ENCODE measurements at places on chromosomes 11 and 22.

- no peak for DNase-seq
Measured at GRCh38 chr11:82907371-82907770, 5.8 kb downstream of the DDIAS start.

DNA sequence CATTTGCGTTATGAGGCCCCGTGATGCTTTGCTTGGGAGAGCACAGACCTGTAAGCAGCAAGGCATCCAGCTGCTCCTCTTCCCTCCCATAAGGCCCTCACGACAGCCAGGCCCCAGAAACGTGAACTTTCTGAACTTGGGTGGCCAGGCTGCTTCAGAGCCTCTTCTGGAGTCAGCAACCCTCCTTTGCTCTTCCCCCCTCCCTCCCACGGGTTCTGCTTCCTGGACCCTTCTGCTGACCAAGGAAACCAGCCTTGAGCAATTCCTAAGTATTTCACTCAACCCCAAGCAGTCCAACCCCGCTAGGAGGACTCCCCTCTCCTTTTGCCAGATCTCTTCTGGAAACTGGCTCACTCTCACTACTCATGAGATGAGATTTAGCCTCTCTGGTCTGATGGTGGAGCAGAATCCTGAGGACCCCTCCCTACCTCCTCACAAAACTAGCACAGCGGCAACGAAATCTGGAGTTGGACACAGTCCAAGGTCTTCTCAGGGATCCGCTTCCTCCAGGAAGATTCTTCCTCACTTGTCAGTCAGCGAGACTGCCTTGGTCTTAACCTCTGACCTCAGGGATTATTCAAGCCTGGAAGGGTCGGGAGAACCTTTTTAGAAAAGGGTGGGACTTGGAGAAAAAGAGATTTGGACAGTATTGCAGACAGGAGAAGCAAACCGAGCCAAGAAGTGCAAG is 86.2 kb downstream of the UBASH3B start:
- no peak for DNase-seq

DNA sequence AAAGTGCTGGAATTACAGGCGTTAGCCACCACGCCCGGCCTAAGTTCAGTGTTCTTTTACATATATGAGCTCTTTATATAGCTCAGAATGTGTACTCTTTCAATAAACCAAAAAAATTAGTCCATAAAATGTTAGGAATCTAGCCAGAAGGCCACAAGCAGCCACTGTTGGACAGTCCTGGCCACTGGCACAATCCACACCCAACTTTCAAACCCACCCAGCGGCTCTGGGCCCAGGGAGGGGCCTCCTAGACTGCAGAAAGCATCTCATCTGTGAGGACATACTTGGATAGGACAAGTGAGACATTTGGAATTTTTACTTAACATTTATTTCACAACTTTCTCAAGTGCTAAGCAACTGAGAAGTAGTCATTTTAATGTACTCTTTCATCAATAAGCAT is 6.4 kb downstream of the PACSIN2 start:
- DNase-seq: no peak

GRCh38 chr11:533586-534395 is 1.6 kb downstream of the HRAS start:
- DNase-seq: no peak

DNA sequence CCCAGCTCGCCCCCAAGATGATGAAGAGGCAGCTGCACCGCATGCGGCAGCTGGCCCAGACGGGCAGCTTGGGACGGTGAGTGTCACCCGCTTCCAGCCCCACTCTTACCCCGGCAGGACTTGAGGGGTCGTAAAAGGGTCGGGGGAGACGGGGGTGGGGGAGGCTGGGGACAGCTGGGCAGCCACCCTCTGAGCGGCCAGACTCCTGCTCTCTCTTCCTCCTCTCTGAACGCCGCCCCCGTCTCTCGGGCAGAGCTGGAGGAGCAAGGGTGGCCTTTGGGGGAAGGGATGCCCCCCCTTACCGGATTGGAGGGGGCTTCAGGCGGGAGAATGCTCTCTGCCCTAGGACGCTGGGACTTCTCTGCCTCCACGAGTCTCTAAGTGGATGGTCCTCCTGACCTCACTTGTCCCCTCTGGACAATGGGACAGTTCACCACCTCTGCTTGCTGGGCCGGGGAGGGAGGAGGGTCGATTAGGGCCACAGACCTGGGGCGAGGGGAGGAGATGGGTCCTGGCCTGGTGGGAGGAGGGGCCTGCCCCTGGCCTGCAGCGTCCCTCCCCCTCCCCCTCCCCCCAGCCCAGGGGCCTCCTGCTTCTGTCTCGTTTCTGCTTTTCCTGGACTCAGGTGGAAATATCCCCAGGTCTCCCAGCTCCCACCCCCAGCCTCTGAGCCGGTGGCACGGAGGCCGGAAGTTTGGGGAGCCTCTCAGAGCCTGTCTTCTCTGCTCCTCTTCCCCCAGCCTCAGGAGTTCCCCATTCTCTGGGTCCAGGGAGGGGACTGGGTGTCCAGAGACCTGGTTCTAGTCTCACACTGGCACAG is 512 bp downstream of the SH3BP1 start:
- DNase-seq: peak; percentile 42

GRCh38 chr11:58628446-58628845 is 6.0 kb downstream of the CNTF start:
- DNase-seq: no peak

- DNase-seq: no peak
Measured at GRCh38 chr11:79244798-79245197, 196.0 kb downstream of the TENM4 start.

DNA sequence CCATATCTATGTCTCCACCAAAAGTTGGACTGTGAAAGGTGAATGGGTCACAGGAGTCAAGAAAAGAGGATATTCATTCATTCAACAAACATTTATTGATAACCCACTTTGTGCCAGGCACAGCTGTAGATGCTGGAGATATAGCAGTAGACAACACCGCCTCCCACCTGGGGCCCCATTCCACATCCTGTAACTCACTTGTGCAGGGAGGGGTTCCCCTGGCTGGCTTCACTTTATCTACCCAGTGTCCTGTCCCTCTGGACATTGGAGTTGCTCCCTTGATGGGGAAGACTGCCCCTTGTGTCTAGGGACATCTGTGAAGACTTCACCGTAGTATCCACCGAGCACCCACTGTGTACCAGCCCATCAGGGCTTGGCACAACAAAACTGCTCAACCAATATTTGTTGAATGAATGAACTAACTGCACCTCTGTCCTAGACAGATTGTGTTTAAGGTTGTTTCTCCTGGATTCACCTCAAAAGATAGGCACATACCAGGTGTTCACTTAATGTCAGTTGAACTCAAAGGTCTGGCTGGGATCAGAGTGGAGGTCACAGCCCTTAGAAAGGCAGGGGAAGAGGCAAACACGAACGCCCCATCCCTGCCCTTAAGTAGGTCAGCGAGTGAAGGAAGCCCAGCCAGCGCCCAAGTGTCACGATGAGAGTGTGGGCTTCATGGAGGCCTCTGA is 1.4 kb upstream of the OVOL1 start:
- DNase-seq: no peak

DNA sequence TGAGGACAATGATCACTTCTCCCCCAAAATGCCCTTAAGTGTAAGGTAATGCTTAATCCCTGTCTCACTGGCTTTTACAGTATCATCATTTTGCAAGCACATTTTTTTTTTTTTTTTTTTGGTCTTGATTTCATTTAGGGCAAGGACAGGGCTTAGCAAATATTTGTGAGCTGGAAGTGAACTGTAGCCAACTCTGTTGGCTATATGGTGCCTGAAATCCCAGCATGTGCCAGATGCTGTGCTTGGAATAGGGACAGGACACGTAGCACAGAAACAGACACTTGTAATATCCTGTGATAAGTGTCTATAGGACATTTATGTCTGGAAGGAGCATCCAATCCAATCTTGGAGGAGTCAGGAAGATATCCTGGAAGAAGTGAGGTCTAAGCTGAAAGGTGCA is 198.3 kb downstream of the NAV2 start:
- no peak for DNase-seq

DNA sequence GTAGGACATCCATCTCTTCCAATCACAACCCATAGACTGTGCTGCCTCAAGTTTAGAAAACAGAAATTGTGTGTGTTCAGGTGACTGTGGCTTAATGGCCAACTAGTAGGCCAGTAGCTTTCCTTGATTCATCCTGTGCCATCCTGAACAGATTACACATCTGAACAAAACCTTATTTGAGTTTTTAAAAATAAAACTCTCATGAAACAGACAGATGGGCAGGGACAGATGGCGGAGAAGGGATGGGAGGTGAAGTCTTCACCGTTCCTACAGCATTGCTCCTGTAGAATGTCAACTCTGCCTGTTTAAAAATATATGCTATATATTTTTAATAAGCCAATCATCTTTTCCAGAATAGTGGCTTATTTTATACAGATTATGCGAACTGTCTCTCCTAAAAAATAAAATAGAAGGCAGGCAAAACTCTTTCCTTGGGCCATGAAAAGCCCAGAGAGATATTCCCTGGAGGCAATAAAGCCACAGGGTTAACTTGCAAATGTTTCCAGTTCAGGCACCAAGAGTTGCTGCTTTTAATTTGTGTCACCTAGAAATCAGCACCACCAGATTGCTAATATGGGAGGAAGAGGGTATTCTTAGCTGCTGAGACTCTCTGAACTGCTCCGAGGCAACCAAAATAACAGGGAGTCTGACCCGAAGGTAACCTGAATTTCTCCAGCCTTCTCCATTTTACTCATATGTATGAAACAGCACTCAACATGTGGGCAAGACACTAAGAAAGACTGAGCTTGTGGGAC is 861.2 kb downstream of the OPCML start:
- no peak for DNase-seq

DNA sequence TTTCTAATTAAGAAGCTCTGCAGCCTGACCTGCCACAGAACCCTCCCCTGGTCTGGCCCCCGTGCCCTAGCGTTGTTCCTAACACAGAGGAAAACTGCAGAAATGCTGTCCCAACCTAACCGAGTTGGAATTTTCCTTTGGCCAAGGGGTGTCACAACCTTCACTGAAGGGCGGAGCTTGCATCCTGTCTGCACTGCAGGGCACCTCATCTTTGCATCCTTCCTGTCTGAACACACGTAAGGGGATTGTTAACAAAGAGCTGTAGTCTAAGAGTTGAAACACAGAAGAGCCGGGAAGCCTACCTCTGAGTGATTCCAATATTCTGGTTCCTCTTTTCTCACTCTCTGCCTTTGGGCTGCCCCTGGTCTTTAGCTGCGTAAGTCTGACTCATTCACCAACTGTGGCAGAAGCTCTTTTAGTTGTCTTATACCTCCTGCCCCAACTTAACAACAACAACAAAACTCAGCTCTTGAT is 1.6 kb downstream of the DIXDC1 start:
- peak; percentile 91 for DNase-seq

Measured in OCI-M1 (cell line).